Nephron progenitor cell (in vitro differentiated cells): ENCODE measurements at places on chromosomes 12 and 14.
A peak's percentile ranks its signal among the peaks of the same experiment; 100 is the strongest.

GRCh38 chr12:104374806-104375205 is 71.3 kb downstream of the EID3 start:
- no peak for DNase-seq

DNA sequence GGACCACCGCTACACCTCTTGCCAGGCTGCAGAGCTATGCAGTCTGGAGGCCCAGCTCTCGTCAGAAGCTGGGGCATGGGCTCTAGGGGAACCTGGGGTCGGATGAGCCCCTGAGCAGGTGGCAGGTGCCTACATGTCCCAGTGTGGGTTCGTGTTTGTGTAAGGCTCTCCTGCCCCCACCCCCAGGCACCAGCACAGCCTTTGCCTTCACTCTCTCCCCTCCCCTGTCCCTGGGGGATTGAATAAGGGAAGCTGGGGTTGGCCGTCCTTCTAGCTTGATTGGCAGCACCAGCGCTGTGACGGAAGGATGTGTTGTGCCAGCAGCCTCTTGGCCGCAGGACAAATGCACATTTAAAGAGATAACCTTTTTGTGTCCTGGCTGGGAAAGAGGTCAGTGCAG is 34.8 kb upstream of the TSPAN9 start:
- DNase-seq: no peak

DNA sequence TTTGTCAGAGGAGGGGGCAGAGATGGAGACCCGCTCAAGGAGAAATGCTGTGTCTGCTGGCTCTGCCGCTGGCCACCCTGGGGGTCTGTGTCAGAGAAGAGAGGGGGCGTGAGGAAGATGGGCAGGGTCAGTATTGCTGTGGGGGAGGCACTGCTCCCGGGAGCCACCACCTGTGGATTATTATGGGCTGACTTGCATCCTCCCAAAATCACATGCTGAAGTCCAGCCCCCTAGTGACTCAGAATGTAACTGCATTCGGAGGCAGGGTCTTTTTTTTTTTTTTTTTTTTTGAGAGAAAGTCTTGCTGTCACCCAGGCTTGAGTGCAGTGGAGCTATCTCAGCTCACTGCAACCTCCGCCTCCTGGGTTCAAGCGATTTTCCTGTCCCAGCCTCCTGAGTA is 12.3 kb downstream of the ABCD4 start:
- DNase-seq: peak; percentile 24

GRCh38 chr14:24398653-24399446 is at the start of gene NYNRIN:
TSS of gene NYNRIN (plus strand) at chr14:24399003. CDS start at chr14:24399247, 244 bp downstream.
- DNase-seq: peak; percentile 86

- no peak for DNase-seq
Measured at GRCh38 chr12:45138609-45139008, 77.3 kb upstream of the ANO6 start.

- DNase-seq: no peak
Measured at GRCh38 chr14:102565331-102565887, 27.0 kb upstream of the RCOR1 start.

GRCh38 chr12:96456265-96456974 is 33.0 kb upstream of the CFAP54 start:
- DNase-seq: no peak

- DNase-seq: no peak
Measured at GRCh38 chr14:33401311-33401710, 462.6 kb downstream of the NPAS3 start.

- no peak for DNase-seq
Measured at GRCh38 chr14:68785534-68786490, 7.1 kb downstream of the ZFP36L1 start.

GRCh38 chr14:44820230-44820964 is 141.3 kb downstream of the KLHL28 start:
- peak; percentile 49 for DNase-seq

DNA sequence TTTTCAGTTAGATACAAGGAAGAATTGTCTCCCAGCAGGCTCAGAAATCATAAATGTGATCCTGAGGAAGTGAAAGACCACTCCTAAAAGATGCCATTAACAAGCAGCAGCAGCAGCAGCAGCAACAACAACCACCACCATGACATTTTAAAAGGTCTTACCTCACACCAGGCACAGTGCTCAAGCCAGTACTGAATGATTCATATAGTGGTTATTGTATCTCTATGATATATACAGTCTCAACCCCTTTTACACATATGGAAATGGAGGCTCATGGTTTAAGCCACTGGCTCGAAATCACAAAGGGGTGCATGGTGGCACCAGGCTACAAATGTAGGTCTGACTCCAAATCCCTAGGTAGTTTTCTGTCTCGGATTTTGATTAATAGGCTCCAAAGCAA is 126.9 kb downstream of the KTN1 start:
- no peak for DNase-seq

DNA sequence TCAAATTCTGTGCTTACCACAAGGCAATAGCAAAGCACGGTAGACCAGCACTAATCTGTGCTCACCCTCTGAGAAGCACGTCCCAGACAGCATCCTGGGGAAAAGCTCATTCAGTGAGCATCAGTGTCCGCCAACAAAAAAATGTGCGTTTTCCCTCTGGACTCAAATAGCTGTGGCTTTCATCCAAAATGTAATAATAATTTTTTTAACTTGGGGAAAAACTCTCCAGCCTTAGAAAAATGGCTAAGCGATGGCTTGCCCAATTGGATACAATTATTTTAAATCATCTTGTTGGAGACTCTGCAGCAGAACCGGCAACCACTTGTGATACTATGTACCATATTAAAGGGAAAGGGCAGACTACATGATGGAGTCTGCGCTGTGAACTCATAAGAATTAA is 1.1 kb upstream of the KRT77 start:
- DNase-seq: no peak

GRCh38 chr12:92139634-92140150 is 6.0 kb downstream of the BTG1 start:
- no peak for DNase-seq

- DNase-seq: no peak
Measured at GRCh38 chr14:66982247-66982646, 207.0 kb upstream of the GARIN2 start.

DNA sequence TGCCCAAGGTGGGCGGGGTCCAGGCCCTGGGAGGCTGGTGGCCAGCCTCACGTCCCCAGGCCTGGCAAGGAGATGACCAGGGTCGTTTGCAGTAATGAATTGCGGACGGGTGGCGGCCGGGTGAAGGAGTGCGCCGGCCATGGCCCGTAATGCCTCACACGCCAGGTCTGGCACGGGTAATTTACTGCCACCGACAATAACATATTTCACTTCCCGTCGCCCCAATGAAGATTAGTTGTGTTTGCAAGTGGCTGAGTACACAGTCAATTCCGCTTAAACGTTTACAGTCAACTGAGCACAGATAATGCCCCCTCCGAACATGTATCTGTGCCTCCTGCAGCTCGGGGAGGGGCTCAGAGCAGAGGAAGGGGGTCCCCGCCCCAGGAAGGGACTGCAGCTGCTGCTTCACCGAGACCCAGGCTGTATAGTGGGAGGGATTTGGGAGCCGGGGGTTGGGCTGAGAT is 48.3 kb downstream of the MVK start:
- DNase-seq: no peak

GRCh38 chr12:60752589-60752988 is 1156.8 kb downstream of the SLC16A7 start:
- DNase-seq: no peak

- DNase-seq: no peak
Measured at GRCh38 chr12:41476499-41477439, 288.6 kb downstream of the PDZRN4 start.

DNA sequence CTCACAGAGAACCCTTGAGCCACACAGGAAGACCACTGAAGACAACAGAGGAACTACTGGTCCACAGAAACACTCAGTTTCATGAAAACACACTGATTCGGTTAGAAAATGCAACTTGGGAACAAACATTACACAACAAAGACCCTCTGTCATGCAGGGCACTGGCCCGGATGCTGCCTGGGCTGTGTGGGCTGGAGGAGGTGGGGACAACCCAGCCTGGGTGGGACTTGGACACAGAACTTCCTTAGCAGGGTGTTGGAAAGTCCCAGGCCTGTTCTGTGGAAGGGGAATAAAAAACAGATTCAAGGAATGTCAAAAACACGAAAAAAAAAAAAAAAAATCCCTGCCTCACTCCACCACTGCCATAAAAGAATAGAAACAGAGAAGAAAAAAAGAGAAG is 181.0 kb downstream of the MON2 start:
- DNase-seq: no peak

- DNase-seq: no peak
Measured at GRCh38 chr12:64039281-64039871, 182.7 kb downstream of the KICS2 start.

GRCh38 chr14:103533137-103533998 is 4.4 kb downstream of the TRMT61A start:
- DNase-seq: no peak

- DNase-seq: no peak
Measured at GRCh38 chr12:114760151-114760877, 76.3 kb upstream of the TBX3 start.

DNA sequence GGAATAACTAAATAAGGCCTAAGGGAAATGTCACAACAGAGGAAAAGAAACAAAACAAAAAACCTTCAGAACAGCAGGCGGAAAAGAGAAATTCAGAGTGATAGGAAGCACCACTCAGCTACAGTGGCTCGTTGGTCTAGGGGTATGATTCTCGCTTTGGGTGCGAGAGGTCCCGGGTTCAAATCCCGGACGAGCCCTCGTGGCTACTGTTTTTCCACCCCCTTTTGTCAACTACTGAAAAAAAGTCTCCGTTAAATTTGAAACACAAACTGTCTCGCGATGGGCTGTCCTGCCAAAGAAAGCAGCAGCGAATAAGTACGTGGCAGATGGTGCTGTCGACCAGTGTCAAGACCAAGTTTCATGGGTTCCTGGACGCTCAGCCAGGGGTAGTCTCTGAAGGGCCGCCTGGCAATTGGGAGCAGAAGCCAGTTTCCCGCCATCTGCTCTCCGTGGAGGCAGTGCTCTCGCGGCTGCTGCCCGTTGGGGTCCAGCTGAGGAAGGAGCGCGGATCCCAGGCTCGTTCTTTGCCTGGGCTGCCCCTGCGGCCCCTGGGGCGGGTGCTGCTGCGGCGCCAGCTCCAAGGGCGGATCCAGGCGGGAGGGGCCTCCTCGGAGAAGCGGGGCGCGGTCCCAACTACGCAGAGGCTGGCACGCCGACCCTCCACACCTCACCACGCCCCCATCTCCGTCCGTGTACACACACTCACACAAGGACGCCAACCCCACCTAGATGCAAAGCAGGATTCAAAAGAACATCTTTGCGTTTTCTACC is at the start of gene RNASE4:
TSS of gene RNASE4 (plus strand) at position 670 of the 771 bp plus-strand sequence. CDS start 14,812 bp downstream, outside the sequence.
- peak; percentile 80 for DNase-seq

DNA sequence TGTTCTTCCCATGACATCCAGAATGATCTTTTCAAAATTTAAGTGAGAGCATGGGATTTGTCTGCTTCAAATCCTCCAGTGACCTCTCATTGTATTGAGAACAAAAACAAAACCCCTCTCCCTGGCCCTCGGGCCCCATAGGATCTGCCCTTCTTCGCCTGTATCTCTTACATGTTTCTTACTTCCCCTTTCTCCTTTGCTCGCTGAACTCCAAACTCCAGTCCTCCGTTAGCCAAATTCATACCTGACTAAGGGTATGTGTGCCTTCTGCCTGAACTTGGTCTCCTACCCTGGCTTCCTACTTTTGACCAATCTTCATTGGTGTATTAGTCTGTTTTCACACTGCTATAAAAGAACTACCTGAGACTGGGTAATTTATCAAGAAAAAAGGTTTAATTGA is 13.2 kb upstream of the TSPAN11 start:
- DNase-seq: no peak

- DNase-seq: peak; percentile 81
Measured at GRCh38 chr12:54526812-54527630, 22.4 kb upstream of the PDE1B start.

DNA sequence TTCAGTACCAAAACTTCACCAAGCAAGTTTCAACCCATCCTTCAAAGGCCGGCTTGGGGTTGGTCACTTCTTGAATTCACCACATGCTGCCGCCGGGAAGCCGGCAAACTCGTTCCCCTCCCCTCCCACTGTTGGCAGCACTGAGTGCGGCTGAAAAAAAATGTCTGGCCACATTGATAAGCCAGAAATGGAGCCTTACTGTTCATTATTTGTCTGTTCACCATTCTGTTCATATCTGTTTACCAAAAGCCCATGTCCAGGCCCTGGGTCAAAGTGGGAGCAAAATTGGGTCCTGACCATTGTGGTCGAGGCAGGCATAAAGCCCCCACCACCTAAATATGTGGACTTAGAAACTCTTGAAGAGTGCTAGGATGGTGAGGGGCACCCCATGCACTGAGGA is 7.3 kb upstream of the HSP90AA1 start:
- DNase-seq: no peak

DNA sequence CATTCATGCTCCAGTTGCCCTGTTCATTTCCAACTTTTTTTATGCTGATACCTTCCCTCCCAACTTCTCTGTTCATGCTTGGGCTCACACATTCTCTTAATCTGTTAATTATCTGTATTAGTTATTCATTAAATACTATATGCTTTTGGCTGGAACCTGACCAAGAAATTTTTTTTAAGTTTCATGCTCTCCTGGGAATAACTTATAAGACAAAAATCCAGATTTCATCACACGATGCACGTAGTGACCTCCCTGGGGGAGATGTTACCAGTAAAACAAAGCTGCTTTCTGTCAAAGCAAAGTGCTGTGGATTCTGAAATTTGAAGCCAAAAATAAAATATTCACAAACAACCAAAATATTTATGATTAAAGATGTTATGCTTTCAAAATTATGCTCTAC is 215.0 kb upstream of the USP15 start:
- DNase-seq: no peak

- DNase-seq: no peak
Measured at GRCh38 chr14:36724162-36724561, 62.5 kb downstream of the PAX9 start.

DNA sequence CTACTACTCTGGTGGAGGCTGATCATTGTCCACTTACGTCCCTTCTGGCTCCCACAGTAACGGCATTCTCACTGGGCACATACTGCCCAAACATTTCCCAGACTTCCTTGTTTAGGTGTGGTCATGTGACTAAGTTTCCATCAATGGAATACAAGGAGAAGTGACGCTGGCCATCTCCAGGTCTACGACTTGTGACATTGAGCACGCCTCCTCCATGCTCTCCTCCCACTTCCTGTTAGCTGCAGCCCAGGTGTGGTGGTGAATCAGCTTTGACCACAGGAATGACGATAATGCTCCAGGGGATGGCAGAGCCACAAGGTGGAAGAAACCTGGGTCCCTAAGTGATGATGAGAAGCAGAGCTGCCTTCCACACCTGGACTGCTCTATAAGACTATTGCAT is 6.0 kb upstream of the SLC24A4 start:
- DNase-seq: no peak

DNA sequence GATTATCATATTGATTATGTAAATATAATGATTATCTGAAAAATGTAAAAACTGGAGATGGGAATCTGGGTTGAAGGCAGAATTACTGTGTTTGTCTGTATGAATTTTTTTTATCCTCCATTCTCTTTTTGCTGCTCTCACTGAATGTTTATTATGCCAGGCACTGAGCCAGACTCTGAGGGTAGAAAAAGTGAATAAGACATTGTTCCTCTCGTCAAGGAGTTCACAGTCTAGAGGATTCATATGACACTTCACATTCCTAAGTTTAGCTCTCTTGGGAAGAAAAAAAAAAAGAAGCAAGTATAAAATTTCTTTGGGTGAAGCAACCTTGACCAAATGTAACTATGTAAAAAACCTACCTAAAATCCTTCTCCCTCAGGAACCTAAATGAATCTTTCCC is 120.9 kb upstream of the LMO3 start:
- DNase-seq: no peak
